Spleen (tissue), 13 donors: ENCODE measurements at places on chromosomes 5 and 9. TPM values are rescaled to one million over a fixed set of nuclear protein-coding genes. Genes with fewer than 3 reads are reported as not detected.

DNA sequence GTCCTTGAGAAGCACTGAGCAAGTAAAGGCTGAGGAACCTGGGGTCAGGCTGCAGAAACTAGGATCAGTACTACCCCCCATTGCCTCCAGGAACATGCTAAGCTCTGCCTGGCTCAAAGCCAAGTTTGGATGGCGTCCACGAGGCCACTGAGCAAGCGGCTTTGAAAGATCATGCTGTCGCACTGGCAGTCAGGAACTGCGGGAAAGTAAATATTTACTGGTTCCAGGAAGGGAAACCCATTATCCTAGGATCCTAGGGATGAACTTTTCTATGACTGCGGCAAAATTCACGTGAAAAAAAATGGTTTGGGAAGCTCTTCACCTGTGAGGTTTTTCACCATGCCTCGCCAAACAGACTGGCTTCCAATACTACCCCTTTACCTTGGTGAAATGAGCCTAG lies 75.3 kb upstream of the PJA2 start:
- H3K4me1 ChIP-seq: peaks cover 3% of the 10 kb centered on the region
- DNase-seq: no peak
- H3K36me3 ChIP-seq: no peaks in the 10 kb centered on the region
- no peaks in the 10 kb centered on the region for H3K27me3 ChIP-seq

DNA sequence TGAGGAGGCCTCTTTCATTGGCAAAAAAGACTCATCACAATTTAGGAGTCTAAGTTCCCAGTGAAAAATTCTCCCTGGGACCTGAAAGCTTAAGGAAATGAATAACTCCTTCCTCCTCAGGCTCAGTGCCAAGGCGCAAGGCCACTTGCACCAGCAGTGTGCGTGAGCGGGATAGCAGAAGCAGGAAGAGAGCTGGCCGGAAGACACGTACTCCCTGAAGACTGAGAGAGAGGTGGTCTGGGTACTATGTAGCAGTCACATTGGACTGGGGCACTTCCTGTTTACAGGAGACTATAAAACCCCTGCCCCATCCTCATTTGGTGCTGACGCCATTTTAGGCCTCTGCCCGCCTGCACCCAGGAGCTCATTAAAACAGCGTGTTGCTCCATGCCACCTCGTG lies 66.3 kb upstream of the IL33 start:
- no peaks in the 10 kb centered on the region for H3K4me1 ChIP-seq
- no peak overlapping the region for H3K27ac ChIP-seq
- DNase-seq: no peak
- no peaks in the 10 kb centered on the region for H3K36me3 ChIP-seq
- no peaks in the 10 kb centered on the region for H3K27me3 ChIP-seq

DNA sequence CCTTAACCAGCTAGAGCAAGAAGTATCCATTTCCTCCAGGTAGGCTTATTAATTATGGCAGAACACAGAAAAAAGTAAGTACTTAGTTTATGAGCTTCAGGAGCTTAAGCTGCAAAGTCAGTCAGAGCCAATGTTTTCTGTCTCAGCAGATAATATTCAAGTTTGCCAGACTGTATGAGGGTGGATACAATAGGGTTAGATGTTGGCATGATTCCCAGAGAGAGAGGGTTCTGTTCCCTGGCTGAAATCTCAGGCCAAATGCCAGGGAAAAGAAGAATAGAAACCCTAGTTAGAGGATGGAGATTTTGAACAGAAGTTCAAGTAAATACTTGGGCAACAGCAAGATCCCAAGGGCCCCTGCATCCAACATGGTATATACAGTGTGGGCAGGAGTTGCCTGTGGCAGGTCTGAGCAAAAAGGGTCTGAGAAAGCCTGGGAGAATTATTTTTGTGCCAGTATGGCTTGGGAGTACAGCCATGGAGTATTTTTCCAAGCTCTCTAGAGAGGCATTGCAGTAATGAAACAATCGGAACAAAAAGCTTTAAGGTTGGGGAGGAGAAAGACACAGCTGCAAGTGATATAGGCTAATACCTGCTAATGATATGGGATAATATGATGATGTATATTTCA lies 31.0 kb upstream of the ISOC1 start:
- H3K27ac ChIP-seq: no peak overlapping the region
- no peaks in the 10 kb centered on the region for H3K4me1 ChIP-seq
- DNase-seq: no peak

The OR1J2 gene
- total RNA-seq: not detected

The LCN15 gene
- total RNA-seq: not detected
